ENCODE measurements at places on chromosomes 16 and 17.
A peak's percentile ranks its signal among the peaks of the same experiment; 100 is the strongest.

GRCh38 chr16:84764970-84765369, 54.8 kb upstream of the CRISPLD2 start:
- H3K4me1 ChIP-seq: peaks cover 1% of the 10 kb centered on the region
- no peak overlapping the region for H3K4me3 ChIP-seq
- no peak for DNase-seq
- no peaks in the 10 kb centered on the region for H3K27me3 ChIP-seq
- H3K36me3 ChIP-seq: peaks cover 68% of the 10 kb centered on the region

GRCh38 chr17:40104594-40105486, 4.5 kb upstream of the NR1D1 start:
- peak overlapping the region; percentile 50 for H3K27ac ChIP-seq
- peaks cover 9% of the 10 kb centered on the region for H3K27me3 ChIP-seq
- peak overlapping the region; percentile 28 for H3K4me3 ChIP-seq
- H3K4me1 ChIP-seq: peaks cover 87% of the 10 kb centered on the region
- H3K36me3 ChIP-seq: no peaks in the 10 kb centered on the region
- no peak for DNase-seq

GRCh38 chr16:17389384-17389783, 81.4 kb downstream of the XYLT1 start:
- H3K4me1 ChIP-seq: peaks cover 79% of the 10 kb centered on the region
- no peak overlapping the region for H3K4me3 ChIP-seq
- H3K27me3 ChIP-seq: peaks cover 2% of the 10 kb centered on the region
- peaks cover 3% of the 10 kb centered on the region for H3K36me3 ChIP-seq
- no peak for DNase-seq

- H3K27me3 ChIP-seq: no peaks in the 10 kb centered on the region
- H3K27ac ChIP-seq: no peak overlapping the region
- H3K36me3 ChIP-seq: no peaks in the 10 kb centered on the region
- H3K4me1 ChIP-seq: peaks cover 28% of the 10 kb centered on the region
These were observed 3.4 kb upstream of the SLC38A10 start for GRCh38 chr17:81298325-81298990.

DNA sequence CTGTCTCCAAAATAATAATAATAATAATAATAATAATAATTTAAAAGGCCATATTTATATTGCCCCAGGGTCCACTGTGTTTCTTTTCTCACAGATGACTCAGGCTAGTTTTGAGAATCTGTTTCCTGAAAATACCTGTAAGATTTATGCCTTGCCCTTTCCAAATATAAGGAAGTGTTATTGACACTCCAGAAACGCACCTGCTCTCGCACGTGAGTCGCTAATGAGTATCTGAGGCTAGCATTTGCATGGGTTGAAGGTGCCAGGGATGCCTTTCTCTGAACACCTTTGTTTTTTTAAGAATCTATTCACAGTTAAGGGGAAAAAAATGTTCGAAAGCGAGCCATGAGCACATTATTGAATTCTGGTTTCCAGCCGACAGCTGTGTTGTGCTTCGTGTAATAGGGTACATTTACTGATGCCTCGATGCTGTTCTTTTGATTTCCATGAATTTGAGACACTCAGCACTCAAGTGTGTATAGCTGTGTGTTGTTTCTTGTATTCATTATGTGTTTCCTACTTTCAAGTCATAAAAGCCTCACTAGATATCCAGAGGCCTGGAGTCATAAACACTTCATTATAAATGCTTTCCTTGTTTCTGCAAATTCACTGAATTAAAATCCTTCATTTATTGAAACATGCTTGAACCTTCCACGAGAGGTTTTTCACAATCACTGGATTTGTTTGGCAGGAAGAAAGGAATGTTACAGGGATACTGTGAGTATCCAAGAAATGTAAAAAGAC, 45.0 kb upstream of the NOL11 start:
- no peaks in the 10 kb centered on the region for H3K4me1 ChIP-seq
- H3K36me3 ChIP-seq: peaks cover 18% of the 10 kb centered on the region
- no peak for DNase-seq

DNA sequence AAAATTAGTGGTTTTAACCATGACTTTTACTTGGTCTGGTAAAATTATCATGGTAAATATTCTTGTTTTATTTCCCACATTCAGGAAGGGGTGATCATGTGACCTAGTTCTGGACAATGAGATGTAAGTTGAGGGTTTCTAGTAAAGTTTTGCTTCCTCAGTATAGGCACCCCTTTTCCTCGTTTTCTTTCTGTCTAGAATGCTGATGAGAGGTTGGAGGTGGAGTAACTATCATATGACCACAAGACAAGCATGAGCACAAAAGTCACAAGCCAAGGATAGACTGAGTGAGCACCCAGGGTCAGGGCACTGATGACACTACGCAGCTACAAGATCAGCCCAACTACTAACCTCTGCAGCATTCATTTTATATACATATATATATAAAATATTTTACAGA, 53.9 kb downstream of the MYO1D start:
- H3K27ac ChIP-seq: no peak overlapping the region
- no peak for DNase-seq

- peaks cover 34% of the 10 kb centered on the region for H3K4me1 ChIP-seq
- peaks cover 19% of the 10 kb centered on the region for H3K27me3 ChIP-seq
- H3K36me3 ChIP-seq: no peaks in the 10 kb centered on the region
- peak overlapping the region; percentile 98 for H3K4me3 ChIP-seq
- peak overlapping the region; percentile 92 for H3K27ac ChIP-seq
These were observed 759 bp upstream of the TP53I13 start for GRCh38 chr17:29567554-29568330.

DNA sequence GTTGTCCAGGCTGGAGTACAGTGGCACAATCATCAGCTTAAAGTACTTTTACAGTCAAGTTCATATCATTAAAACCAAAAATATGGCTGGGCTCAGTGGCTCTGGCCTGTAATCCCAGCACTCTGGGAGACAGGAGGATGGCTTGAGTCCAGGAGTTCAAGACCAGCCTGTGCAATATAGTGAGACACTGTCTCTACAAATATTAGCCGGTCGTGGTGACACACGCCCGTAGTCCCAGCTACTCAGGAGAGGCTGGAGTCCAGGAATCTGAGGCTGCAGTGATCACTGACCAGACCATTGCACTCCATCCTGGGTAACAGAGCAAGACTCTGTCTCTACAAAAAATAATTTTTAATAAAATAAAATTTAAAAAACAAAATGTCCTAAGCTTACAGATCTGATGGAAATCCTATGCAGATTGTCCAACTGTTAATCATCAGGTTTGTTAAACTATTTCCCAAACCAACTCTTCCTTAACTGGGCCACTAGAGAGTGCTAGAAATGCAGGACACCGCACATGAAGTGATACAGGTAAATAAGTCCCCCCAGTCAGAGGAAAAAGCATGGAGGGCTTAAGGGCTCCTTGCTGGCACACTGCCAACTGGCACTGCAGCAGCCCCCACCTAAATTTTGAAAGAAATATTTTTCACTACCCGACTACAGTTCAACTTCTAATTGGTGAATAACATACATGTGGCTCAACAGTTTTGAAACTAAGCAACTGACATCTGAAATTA, 2.8 kb downstream of the USP22 start:
- no peaks in the 10 kb centered on the region for H3K36me3 ChIP-seq
- peak overlapping the region; percentile 75 for H3K27ac ChIP-seq
- peaks cover 55% of the 10 kb centered on the region for H3K4me1 ChIP-seq
- peak; percentile 10 for DNase-seq
- peaks cover 8% of the 10 kb centered on the region for H3K27me3 ChIP-seq

GRCh38 chr17:55622547-55622946, 100.1 kb downstream of the TMEM100 start:
- no peaks in the 10 kb centered on the region for H3K27me3 ChIP-seq
- H3K36me3 ChIP-seq: no peaks in the 10 kb centered on the region
- no peaks in the 10 kb centered on the region for H3K4me1 ChIP-seq
- no peak overlapping the region for H3K27ac ChIP-seq

- peaks cover 1% of the 10 kb centered on the region for H3K27me3 ChIP-seq
- H3K27ac ChIP-seq: no peak overlapping the region
- no peak overlapping the region for H3K4me3 ChIP-seq
- no peaks in the 10 kb centered on the region for H3K36me3 ChIP-seq
These were observed 17.5 kb downstream of the ITGB3 start for GRCh38 chr17:47270946-47271705.

GRCh38 chr17:57466017-57466471, 209.7 kb downstream of the MSI2 start:
- H3K27ac ChIP-seq: no peak overlapping the region
- H3K4me1 ChIP-seq: peaks cover 7% of the 10 kb centered on the region

- no peaks in the 10 kb centered on the region for H3K36me3 ChIP-seq
- peak; percentile 28 for DNase-seq
- peaks cover 7% of the 10 kb centered on the region for H3K4me1 ChIP-seq
- H3K4me3 ChIP-seq: peak within 1 kb of the TSS; percentile 81
- H3K27ac ChIP-seq: no peak within 1 kb of the TSS
- peaks cover 8% of the 10 kb centered on the region for H3K27me3 ChIP-seq
These were observed at the start of gene C17orf113 for GRCh38 chr17:42050393-42051012. TSS of gene C17orf113 (minus strand) at chr17:42050601. CDS start at chr17:42043376, 7,225 bp downstream.

DNA sequence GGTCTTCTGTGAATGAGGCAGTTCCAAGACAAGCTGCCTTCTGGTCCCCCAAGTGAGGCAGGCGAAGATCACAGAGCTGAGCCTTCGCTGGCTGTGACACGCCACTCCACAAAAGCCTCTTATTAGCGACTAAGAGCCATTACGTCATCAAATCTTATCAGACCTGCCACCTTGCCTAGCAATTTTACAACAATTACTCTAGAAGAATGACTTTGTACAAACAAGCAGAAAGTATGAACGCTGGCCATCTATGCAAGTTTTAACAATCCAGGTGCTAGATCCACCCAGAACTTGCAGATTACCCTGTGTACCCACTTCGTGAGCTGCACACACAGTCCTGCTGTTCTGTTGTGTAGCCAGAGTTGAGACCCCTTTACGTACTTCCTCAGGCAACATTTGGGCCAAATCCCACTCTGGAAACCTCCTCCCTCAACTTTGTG, 3.8 kb upstream of the ICAM2 start:
- peaks cover 70% of the 10 kb centered on the region for H3K4me1 ChIP-seq
- H3K4me3 ChIP-seq: peak overlapping the region; percentile 89
- H3K27me3 ChIP-seq: peaks cover 36% of the 10 kb centered on the region
- DNase-seq: peak; percentile 54
- H3K36me3 ChIP-seq: no peaks in the 10 kb centered on the region
- H3K27ac ChIP-seq: peak overlapping the region; percentile 100

GRCh38 chr16:72924927-72925630, 122.8 kb downstream of the ZFHX3 start:
- H3K4me3 ChIP-seq: no peak overlapping the region
- no peak overlapping the region for H3K27ac ChIP-seq
- peaks cover 23% of the 10 kb centered on the region for H3K4me1 ChIP-seq

DNA sequence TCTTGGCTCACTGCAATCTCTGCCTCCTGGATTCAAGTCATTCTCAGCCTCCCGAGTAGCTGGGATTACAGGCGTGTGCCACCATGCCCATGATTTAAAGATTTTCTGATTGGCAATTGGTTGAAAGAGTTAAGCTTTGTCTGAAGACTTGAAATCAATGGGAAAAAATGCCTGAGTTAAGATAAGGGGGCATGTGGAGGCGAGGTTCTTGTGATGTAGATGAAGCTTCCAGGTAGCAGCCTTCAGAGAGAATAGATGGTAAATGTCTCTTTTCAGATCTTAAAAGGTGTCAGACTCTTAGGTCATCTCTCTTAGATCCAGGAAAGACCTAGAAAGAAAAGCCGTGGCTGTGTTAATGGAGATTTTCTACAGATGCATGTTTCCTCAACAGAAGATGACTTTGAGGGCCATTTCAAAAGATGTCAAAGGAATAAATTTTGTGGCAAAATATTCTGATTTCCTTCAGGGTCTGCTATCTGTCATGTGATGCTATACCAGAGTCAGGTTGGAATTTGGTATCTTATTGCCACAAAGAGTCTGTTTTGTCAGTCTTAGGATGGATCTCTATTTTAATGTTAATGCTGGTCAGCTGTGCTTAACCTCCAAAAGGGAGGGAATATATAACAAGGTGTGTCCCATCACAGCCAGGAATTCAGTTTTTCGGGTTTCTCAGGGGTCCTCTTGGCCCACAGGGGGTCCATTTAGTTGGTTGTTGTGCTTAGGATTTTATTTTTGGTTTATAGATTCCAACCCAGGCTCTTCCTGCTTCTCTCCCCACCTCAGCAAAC, 58.3 kb upstream of the AKTIP start:
- H3K4me1 ChIP-seq: no peaks in the 10 kb centered on the region
- H3K27me3 ChIP-seq: no peaks in the 10 kb centered on the region
- H3K27ac ChIP-seq: peak overlapping the region; percentile 12
- no peak for DNase-seq
- no peak overlapping the region for H3K4me3 ChIP-seq

DNA sequence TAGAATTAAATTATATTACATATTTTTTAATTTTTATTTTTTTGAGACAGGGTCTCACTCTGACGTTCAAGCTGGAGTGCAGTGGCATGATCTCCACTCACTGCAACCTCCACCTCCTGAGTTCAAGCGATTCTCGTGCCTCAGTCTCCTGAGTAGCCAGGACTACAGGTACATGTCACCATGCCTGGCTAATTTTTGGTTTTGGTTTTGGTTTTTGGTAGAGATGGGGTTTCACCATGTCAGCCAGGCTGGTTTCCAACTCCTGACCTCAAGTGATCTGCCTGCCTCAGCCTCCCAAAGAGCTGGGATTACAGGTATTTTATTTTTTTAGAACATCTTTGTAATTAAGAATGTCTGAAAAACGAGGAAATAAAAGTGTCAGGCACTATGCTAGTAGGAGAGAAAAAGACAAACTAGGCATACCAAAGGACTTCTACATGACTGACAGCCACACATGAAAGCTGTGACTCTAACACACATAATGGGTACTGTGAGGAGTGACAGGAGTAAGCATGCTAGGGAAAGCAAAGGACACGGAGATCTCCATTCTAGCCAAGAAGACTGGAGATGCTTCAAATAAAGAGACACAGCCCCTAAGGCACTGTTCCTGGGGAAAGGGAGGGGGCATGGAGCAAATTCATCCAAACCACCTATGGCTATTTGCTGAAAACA, 7.3 kb downstream of the GNA13 start:
- no peak for DNase-seq
- peaks cover 79% of the 10 kb centered on the region for H3K4me1 ChIP-seq
- H3K36me3 ChIP-seq: peaks cover 15% of the 10 kb centered on the region
- H3K4me3 ChIP-seq: peak overlapping the region; percentile 17
- no peaks in the 10 kb centered on the region for H3K27me3 ChIP-seq

- no peaks in the 10 kb centered on the region for H3K4me1 ChIP-seq
- no peak overlapping the region for H3K27ac ChIP-seq
- H3K27me3 ChIP-seq: no peaks in the 10 kb centered on the region
- peak; percentile 22 for DNase-seq
- H3K4me3 ChIP-seq: peak overlapping the region; percentile 60
These were observed 99.2 kb downstream of the GOSR1 start for GRCh38 chr17:30576326-30576861.

DNA sequence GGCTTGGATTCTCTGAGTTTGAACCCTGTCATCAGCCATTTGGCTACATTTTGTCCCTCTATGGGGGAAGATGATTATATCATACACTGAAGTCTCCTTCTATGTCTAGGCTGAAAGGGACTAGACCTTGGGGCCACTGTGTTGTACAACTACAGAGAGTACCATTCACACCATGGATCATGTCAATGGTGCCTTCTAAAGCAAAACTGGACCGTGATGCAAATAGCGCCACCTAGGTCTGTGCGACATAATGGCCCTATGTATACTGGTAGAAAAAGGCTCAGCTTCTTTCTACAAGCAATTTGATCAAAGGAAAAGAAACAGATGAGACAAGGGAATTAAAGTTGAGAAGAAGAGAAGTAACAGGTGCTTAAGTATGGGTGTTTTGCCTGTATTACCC, 100.7 kb downstream of the LYRM1 start:
- H3K36me3 ChIP-seq: no peaks in the 10 kb centered on the region
- DNase-seq: no peak
- H3K27me3 ChIP-seq: peaks cover 6% of the 10 kb centered on the region
- no peaks in the 10 kb centered on the region for H3K4me1 ChIP-seq
- no peak overlapping the region for H3K4me3 ChIP-seq
- H3K27ac ChIP-seq: no peak overlapping the region
